ENCODE measurements at places on chromosomes 11 and 22. TPM values are rescaled to one million over a fixed set of nuclear protein-coding genes. Genes with fewer than 3 reads are reported as not detected.

DNA sequence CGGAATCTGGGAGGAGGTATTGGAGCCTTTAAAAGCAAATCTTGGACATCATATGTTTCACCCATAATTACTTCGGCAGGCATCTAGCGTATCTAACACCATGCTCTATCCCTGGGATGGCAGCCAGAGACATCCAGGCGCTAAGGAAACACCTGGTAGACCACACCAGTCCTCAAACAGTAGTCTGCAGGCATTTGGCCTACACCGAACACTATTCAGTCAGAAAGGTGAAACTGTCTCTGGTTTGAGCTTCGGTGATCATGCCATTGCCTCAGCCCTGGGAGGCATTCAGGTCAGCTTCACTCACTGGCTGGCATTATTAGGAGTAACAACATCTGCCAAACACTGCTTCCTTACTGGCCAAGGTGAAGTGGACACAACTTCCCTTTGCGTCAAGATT is 11.7 kb downstream of the SIRT3 start:
- H3K27ac ChIP-seq = no peak overlapping the region
- peaks cover 22% of the 10 kb centered on the region for H3K36me3 ChIP-seq
- peaks cover 17% of the 10 kb centered on the region for H3K4me1 ChIP-seq
- ATAC-seq = no peak

The SGSM1 gene
- total RNA-seq = 0.52 TPM

- no peak overlapping the region for H3K27ac ChIP-seq
- no peaks in the 10 kb centered on the region for H3K36me3 ChIP-seq
Measured at GRCh38 chr22:39999144-39999757, 4.5 kb downstream of the FAM83F start.

The UPK3A gene
- total RNA-seq = not detected

The SH3BP1 gene
- total RNA-seq = 132 TPM

The OR5B2 gene
- not detected for total RNA-seq

The HOATZ gene
- not detected for total RNA-seq

The KIAA1671 gene
- total RNA-seq = 5.9 TPM

DNA sequence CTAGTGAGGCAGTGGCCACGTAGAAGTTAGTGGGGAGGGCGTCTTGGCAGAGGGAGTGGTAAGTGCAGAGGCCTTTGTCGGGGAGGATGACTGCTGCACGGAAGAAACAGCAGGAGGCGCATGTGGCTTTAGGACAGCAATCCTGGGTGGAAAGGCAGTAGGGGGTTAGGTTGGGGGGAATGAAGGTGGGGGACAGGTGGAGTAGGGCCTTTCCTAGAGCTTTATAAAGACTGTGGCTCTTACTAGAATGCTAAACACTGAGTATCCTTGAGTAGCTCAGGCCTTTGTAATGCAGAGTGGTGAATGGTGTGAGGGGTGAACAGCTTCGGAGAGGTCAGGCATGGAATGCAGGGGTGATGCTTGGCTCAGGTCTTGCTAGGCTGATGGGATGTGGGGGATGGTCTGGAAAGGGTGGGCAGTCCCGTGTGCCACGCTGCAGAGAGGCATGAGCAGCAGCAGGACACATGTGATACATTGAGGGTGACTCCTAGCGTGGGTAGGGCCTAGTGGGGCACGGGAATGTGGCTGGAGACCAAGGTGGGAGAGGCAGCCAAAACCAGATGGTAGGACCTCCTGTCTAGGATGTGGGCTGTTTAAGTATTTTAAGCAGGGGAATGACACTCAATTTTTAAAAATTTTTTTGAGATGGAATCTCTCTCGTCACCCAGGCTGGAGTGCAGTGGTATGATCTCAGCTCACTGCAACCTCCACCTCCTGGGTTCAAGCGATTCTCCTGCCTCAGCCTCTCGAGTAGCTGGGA is 19.2 kb downstream of the AP2A2 start:
- H3K4me1 ChIP-seq = peaks cover 29% of the 10 kb centered on the region
- H3K27ac ChIP-seq = peak overlapping the region; percentile 50
- no peak overlapping the region for H3K4me3 ChIP-seq
- no peaks in the 10 kb centered on the region for H3K27me3 ChIP-seq

The SCGB1A1 gene
- not detected for total RNA-seq

GRCh38 chr11:15641271-15642045 is 526.7 kb downstream of the INSC start:
- no peaks in the 10 kb centered on the region for H3K4me1 ChIP-seq
- peaks cover 14% of the 10 kb centered on the region for H3K27me3 ChIP-seq
- no peaks in the 10 kb centered on the region for H3K36me3 ChIP-seq
- H3K27ac ChIP-seq = no peak overlapping the region
- ATAC-seq = no peak

DNA sequence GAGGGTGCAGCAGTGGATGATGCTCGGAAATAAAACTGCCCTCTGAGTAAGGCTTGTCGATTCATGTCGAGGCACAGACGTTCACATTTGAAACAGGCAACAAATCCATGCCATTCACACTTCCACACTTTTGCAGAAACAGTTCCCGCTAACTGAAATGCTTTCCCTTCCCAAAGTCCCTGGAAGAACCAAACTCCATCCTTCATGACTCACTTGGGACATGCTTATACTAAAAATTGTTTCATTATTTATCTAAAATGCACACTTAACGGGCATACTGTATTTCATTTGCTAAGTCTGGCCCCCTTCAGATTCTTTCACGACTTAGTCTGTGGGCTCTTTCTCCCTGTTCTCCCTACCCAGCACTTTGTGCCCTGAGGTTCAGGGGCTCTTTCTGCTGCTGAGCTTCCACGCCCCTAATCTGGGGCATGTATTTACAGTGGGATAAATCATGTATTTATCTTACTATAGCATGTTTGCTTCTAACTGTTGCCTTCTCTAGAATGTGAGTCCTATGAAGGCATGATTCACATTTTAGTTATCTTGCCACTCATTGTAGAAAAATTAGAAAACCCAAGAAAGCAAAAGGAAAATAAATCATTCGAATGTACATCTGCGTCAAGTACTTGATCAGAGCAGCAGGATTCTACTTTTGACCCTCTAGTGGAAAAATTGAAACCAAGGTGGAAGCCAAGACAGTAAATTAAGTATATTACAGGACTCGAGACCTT is 12.5 kb downstream of the SCGB1A1 start:
- ATAC-seq = no peak
- no peaks in the 10 kb centered on the region for H3K27me3 ChIP-seq
- no peak overlapping the region for H3K4me3 ChIP-seq
- peak overlapping the region; percentile 35 for H3K27ac ChIP-seq
- H3K36me3 ChIP-seq = no peaks in the 10 kb centered on the region

DNA sequence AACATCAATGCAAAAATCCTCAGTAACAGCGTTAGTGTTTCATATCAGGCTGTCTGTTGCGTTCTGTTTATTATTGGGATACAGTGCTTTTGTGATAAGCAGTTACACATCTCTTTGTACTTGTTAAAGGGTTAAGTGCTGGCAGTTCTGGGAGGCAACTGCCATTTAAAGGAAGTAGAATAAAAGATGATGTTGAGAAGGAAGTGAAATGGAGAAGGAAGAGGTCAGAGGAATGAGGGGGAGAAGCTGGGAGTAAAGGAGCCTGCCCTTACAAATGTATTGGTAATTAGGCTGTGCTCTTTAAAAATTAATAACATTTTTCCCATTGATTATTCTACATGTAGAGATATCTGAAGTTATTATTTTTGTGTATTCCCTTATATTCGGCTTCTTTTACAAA is 674.7 kb downstream of the NTM start:
- no peak overlapping the region for H3K27ac ChIP-seq
- ATAC-seq = no peak
- H3K4me1 ChIP-seq = no peaks in the 10 kb centered on the region
- no peak overlapping the region for H3K4me3 ChIP-seq
- no peaks in the 10 kb centered on the region for H3K36me3 ChIP-seq

DNA sequence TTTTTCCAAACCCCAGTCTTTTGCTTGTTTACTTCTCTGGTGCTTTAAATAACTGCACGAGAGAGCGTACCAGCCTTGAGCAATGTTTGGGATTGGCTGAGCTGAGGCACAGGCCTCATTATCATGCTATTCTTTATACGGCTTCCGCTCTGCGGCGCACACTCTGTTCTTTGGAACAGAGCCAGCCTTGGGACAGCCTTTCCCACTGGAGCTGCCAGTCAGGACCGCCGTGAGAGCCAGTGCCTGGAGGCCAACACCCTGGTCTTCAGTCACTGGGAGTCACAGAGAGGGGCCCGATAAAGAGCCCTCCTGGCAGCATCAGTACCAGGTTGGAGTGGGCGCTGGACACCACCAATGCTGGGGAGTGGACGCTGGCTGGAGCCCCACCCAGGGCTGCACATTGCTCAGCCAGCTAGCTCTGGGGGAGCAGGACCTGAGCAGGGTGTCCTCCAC is 125.6 kb downstream of the BCR start:
- no peaks in the 10 kb centered on the region for H3K4me1 ChIP-seq
- H3K4me3 ChIP-seq = no peak overlapping the region
- H3K36me3 ChIP-seq = peaks cover 30% of the 10 kb centered on the region
- ATAC-seq = no peak
- no peak overlapping the region for H3K27ac ChIP-seq

- H3K4me3 ChIP-seq = no peak overlapping the region
- no peak overlapping the region for H3K27ac ChIP-seq
- no peaks in the 10 kb centered on the region for H3K36me3 ChIP-seq
- H3K27me3 ChIP-seq = peaks cover 3% of the 10 kb centered on the region
- H3K4me1 ChIP-seq = no peaks in the 10 kb centered on the region
- no peak for ATAC-seq
Measured at GRCh38 chr11:5575152-5575551, 5.5 kb upstream of the OR52B6 start.

DNA sequence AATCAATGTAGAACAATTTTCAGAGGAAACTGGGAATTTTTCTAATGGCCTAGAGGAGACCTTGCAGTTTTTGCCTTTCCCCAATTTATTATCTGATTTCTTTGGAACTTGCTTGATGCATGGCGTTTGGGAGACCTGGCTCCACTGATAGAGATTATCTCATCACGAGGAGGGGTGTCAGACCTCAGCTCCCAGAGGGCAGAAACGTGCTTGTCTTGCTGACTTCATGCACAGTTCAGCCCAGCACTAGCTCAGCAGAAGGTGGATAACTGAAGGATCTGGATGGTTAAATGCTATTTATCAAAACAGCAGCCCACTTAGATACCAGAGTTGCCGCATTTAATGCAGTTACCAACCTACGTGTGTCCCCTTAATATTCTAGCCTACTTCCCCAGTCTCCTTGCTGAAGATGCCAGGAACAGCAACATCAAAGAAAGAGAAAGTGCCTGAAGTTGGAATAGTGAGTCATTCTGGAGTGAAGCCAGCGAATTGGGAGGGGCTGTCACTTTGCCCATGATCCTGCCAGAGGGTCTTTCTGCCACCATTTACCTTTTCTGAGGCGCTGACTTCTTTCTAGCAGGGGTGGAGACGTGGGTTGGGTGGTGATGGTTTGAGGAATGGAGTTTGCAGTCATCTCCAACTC is 133.5 kb upstream of the CADM1 start:
- H3K4me3 ChIP-seq = no peak overlapping the region
- H3K27me3 ChIP-seq = no peaks in the 10 kb centered on the region
- H3K27ac ChIP-seq = no peak overlapping the region
- ATAC-seq = no peak
- no peaks in the 10 kb centered on the region for H3K36me3 ChIP-seq

GRCh38 chr11:35101223-35101622 is 37.7 kb upstream of the CD44 start:
- no peak overlapping the region for H3K4me3 ChIP-seq
- no peak for ATAC-seq
- H3K27me3 ChIP-seq = no peaks in the 10 kb centered on the region
- H3K4me1 ChIP-seq = peaks cover 6% of the 10 kb centered on the region
- H3K27ac ChIP-seq = no peak overlapping the region
- H3K36me3 ChIP-seq = no peaks in the 10 kb centered on the region

The CSTF3 gene
- total RNA-seq = 28.4 TPM

- no peak overlapping the region for H3K4me3 ChIP-seq
- no peak overlapping the region for H3K27ac ChIP-seq
- H3K27me3 ChIP-seq = no peaks in the 10 kb centered on the region
- no peaks in the 10 kb centered on the region for H3K36me3 ChIP-seq
- no peaks in the 10 kb centered on the region for H3K4me1 ChIP-seq
Measured at GRCh38 chr11:88494848-88495247, 157.3 kb upstream of the CTSC start.

DNA sequence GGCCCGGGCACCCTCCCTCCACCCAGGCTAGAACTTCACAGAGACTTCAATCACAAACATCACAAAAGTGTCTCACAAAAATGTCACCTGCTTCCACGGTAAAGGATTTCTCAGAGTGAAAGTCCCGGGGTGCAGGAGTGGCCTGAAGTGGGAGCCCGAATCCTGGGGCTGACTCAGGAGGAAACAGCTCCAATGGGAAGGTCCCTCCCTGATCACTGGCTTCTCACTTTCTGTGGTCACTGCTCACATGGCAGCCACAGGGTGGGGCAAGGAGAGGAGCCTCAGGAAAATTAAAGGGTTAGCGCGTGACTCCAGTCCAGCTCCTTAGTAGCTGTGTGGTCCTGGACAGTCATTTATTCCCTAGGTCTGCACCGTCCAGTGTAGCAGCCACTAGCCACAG is 564.5 kb upstream of the B3GAT1 start:
- H3K27me3 ChIP-seq = peaks cover 11% of the 10 kb centered on the region
- ATAC-seq = no peak
- H3K27ac ChIP-seq = no peak overlapping the region

GRCh38 chr22:30649430-30650007 is 13.9 kb downstream of the SLC35E4 start:
- no peaks in the 10 kb centered on the region for H3K27me3 ChIP-seq
- H3K36me3 ChIP-seq = no peaks in the 10 kb centered on the region
- H3K4me3 ChIP-seq = peak overlapping the region; percentile 54
- peak overlapping the region; percentile 91 for H3K27ac ChIP-seq
- ATAC-seq = peak; percentile 98

All from activated T-helper 17 cell treated with anti-CD3 and anti-CD28 coated beads, Interleukin-2, amount 50 U/mL, for 72 hours (primary cell).